ENCODE measurements at places on chromosomes 6 and 20. TPM values are rescaled to one million over a fixed set of nuclear protein-coding genes. Genes with fewer than 3 reads are reported as not detected.

Gene ADAM33
- not detected for total RNA-seq

Gene TCF21
- not detected for total RNA-seq

Gene MAP7
- total RNA-seq, result 29.5 TPM

Gene TFAP2B
- total RNA-seq, result not detected

Gene SLC17A3
- not detected for total RNA-seq

GRCh38 chr20:137668-138490 is 4.5 kb upstream of the DEFB126 start:
- no peak overlapping the region for H3K4me3 ChIP-seq
- no peak overlapping the region for H3K27ac ChIP-seq
- no peaks in the 10 kb centered on the region for H3K4me1 ChIP-seq
- no peak for DNase-seq
- no peaks in the 10 kb centered on the region for H3K36me3 ChIP-seq
- no peaks in the 10 kb centered on the region for H3K27me3 ChIP-seq

DNA sequence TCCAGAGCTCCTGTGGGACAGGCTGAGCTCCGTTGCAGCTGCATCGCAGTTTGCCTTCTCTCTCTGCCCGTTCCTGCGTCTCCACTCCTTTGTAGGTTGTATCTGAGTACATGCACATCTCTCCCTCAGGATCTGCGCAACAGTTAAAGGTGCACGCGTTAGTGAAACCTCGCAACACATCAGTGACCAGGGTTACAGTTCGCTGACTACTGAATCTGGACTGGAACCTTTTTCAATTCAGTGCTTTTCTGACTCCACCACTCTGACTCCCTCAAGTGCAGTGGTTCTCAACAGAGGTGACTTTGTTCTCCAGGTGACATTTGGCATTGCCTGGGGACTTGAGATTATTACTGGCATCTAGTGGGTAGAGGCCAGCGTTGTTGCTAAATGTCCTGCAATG is 44.0 kb downstream of the UST start:
- H3K4me3 ChIP-seq, result no peak overlapping the region
- no peaks in the 10 kb centered on the region for H3K27me3 ChIP-seq
- H3K4me1 ChIP-seq, result no peaks in the 10 kb centered on the region
- no peak overlapping the region for H3K27ac ChIP-seq
- DNase-seq, result no peak

GRCh38 chr6:14709066-14709670 is 536.7 kb upstream of the JARID2 start:
- no peaks in the 10 kb centered on the region for H3K36me3 ChIP-seq
- peaks cover 10% of the 10 kb centered on the region for H3K4me1 ChIP-seq
- no peak overlapping the region for H3K27ac ChIP-seq
- no peak for DNase-seq
- H3K4me3 ChIP-seq, result no peak overlapping the region

DNA sequence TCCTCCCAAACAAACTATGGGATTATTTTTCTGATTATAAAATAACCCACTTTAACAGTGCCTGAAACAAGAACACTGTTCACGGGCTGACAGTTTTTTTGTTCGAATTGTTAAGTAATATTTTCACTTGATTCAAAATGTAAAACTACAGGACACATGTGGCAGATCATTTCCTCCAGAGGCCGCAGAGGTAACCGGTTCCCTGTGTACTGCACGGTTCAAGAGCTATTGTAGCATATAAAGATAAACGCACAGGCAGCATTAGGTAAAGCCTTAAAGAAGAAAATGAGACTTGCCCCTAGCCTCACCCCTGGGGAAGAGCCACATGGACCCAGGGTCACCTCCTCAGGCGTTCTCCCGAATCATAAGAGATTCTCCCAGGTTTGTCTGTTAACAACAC is 181.3 kb upstream of the AFDN start:
- no peaks in the 10 kb centered on the region for H3K36me3 ChIP-seq
- H3K4me1 ChIP-seq, result peaks cover 8% of the 10 kb centered on the region
- no peak overlapping the region for H3K27ac ChIP-seq
- no peaks in the 10 kb centered on the region for H3K27me3 ChIP-seq
- H3K4me3 ChIP-seq, result no peak overlapping the region
- DNase-seq, result no peak

DNA sequence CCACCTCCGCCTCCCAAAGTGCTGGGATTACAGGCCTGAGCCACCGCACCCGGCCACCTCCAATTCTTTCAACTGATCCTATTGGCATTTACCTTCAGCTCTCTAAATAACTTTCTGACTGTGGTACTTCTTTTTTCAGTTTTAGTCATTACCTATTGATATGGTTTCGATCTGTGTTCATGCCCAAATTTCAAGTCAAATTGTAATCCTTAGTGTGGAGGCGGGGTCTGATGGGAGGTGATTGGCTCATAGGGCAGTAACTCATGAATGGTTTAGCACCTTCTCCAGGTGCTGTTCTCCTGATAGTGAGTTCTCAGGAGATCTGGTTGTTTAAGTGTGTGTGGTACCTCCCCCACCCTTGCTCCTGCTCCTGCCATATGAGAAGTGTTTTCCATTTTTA is 140.9 kb downstream of the LPA start:
- peaks cover 12% of the 10 kb centered on the region for H3K36me3 ChIP-seq
- no peak overlapping the region for H3K27ac ChIP-seq
- no peak for DNase-seq
- H3K4me3 ChIP-seq, result no peak overlapping the region

- H3K4me3 ChIP-seq, result no peak overlapping the region
- H3K36me3 ChIP-seq, result no peaks in the 10 kb centered on the region
- H3K4me1 ChIP-seq, result no peaks in the 10 kb centered on the region
- no peaks in the 10 kb centered on the region for H3K27me3 ChIP-seq
- H3K27ac ChIP-seq, result no peak overlapping the region
- DNase-seq, result no peak
Observed at GRCh38 chr6:127630800-127631199, 53.8 kb downstream of the C6orf58 start.

DNA sequence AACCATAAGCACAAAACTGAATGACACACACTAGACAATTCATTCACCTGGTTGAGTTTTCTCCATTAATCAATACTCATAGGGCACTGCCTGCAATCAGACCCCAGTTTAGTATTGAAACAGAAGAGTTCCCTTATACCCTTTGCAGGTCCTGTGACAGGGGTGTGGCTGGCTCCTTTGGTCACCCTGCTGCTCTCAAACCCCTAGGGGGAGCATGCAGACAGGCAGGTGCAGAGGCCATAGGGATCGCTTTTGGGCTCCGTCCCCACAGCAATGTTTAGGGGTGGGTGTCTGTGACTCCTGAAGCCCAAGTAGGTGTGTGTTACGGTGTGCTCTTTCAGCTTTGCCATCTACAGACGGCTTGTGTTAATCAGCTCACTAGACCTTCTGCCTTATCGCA is 210.4 kb downstream of the CENPW start:
- DNase-seq, result no peak
- no peak overlapping the region for H3K27ac ChIP-seq
- no peaks in the 10 kb centered on the region for H3K27me3 ChIP-seq
- H3K4me3 ChIP-seq, result no peak overlapping the region

DNA sequence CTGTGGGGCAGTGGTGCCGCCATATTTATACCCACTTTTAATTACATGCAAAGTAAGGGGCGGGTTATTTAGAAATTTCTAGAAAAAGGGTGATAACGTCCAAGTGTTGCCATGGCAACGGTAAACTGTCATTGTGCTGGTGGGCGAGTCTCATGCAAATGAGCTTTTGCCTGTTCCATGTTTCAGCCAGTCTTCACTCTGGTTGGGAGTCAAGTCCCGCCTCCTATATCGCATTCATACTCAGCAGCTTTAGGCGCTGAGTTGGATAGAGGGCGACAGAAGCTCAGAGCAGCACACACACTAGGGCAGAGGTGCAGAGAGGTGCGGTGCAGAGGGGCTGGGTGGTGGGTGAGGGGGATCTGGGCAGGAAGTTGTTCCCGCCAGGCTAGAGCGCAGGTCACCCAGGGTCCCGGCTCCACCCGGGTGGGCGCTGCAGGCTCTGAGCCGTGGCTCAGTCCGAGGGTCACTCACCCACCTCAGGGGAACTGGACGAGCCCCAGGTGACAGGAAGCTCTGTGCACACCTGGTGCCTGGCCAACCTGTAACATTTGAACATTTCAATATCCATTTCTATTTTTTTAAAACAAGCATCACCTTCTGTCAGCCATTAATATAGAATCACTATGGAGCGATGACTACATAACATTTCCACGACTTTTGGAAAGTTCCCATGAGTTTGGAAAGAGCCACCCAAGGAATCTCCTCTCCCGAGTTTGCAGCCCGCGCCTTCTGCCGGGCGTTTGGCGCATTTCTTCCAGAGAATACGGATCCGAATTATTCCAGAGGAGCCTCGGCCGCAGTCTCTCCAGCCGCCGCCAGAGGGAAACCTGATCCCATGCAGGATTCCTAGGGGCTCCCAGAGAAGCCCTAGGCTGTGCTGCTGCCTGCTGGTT is 89.1 kb upstream of the PHACTR3 start:
- H3K27me3 ChIP-seq, result peaks cover 100% of the 10 kb centered on the region
- DNase-seq, result peak; percentile 89
- no peak overlapping the region for H3K4me3 ChIP-seq
- peaks cover 4% of the 10 kb centered on the region for H3K36me3 ChIP-seq
- no peaks in the 10 kb centered on the region for H3K4me1 ChIP-seq

DNA sequence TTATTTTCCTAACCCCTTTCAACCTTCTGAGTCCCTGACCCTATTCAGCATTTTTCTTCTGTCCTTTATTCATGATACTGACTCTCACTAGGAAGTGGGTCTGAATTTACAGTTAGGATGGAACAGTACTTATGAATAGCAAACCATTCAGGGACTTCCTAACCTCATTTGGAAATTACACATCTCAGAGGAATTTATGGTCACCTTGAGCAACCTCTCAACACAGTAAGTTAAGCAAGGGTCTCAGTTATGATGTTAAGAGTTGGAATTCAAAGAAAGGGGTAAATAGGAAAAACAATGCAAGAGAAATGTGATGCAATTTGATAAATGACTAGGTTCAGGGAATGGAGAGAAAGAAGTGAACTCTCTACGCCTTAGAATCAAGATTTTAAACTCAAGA is 97.3 kb downstream of the GPR6 start:
- no peaks in the 10 kb centered on the region for H3K4me1 ChIP-seq
- H3K4me3 ChIP-seq, result no peak overlapping the region
- H3K27ac ChIP-seq, result no peak overlapping the region
- no peaks in the 10 kb centered on the region for H3K36me3 ChIP-seq
- H3K27me3 ChIP-seq, result peaks cover 38% of the 10 kb centered on the region

DNA sequence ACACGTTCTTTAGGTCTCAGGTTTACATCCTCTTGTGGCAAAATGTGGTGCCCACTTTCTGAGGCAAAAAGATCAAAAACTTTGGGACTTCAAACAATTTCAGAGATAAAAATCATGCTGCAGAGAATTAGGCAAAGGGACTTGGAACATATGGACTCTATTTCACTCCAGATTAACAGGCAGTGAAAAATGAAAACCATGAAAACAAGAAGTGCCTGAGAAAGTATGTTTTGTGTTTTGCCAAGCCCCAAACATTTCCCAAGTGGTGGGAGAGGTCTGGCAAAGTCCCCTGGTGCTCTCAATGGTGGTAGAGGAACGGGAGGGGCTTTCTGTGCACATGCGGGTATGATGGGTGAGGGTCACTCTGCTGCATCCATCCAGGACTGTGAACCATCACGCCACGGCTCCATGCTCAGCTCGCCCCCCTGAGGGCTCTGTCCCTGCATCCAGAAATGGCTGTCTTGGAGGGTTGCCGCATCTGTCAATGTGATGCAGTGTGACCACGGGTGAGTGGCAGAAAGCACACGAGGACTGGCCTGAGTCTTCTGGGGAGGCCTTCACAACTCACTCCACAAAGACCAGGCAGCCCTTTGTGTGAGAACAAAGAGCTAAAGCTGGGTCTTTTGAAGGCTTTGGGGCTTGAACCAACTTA is 43.2 kb upstream of the TBC1D7 start:
- no peaks in the 10 kb centered on the region for H3K4me1 ChIP-seq
- no peak overlapping the region for H3K27ac ChIP-seq
- no peak for DNase-seq
- H3K27me3 ChIP-seq, result no peaks in the 10 kb centered on the region
- H3K36me3 ChIP-seq, result no peaks in the 10 kb centered on the region

DNA sequence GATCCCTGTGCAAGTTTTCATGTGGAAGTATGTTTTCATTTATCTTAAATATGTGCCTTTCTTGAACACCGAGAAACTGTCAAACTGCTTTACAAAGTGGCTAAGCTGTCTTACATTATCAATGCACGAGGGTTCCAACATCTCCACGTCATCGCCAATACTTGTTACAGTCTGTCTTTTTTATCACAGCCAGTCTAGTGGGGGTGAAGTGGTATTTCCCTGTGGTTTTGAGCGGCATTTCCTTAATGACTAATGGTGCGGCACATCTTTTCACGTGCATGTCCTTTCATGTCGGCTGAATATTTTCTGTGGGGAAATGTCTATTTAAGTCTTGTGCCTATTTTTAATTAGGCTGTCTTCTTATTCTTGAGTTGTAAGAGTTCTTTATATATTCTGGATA is 280.4 kb downstream of the FOXC1 start:
- H3K27ac ChIP-seq, result no peak overlapping the region
- H3K36me3 ChIP-seq, result no peaks in the 10 kb centered on the region
- no peak overlapping the region for H3K4me3 ChIP-seq
- DNase-seq, result no peak
- H3K27me3 ChIP-seq, result no peaks in the 10 kb centered on the region

GRCh38 chr20:59821788-59822187 is 111.6 kb downstream of the SYCP2 start:
- H3K36me3 ChIP-seq, result peaks cover 15% of the 10 kb centered on the region
- no peak overlapping the region for H3K27ac ChIP-seq
- DNase-seq, result no peak

- H3K4me3 ChIP-seq, result peak overlapping the region; percentile 17
- peak overlapping the region; percentile 95 for H3K27ac ChIP-seq
- no peak for DNase-seq
- H3K4me1 ChIP-seq, result peaks cover 86% of the 10 kb centered on the region
- peaks cover 48% of the 10 kb centered on the region for H3K36me3 ChIP-seq
Observed at GRCh38 chr6:43912598-43913371, 142.8 kb downstream of the VEGFA start.

GRCh38 chr6:26267083-26267589 is 97.9 kb upstream of the BTN3A2 start:
- H3K27me3 ChIP-seq, result no peaks in the 10 kb centered on the region
- H3K36me3 ChIP-seq, result peaks cover 14% of the 10 kb centered on the region

DNA sequence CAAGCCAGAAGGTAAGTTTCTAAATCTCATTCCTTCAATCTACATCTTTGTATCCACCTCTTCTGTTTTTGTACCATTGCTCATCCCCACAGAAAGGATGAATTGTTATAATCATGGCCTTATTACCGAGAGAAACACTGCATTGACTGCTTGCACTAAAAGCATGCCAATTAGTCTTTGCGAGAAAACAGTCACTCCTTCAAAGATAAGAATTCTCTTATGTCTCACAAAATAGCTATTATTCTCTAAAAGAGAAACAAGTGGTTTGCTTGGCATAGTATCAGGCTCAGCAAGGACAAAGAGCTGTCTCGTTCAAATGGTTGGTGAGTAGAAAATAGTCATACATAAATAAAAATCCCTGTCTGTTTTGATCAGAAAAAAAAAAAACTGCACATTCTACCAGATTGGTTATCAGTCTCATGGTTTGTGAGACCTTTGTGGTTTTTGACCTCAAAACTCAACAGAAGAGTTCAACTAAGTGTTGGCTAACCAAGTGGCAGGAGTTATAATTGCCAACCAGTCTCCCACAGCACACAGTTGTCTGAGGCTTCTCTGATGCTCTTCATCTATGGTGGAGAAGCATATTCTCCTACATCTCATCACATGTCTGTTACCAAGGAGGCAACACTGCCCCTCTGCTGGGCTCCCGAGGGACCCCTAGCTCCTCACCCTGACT is 35.1 kb upstream of the ARMH2 start:
- H3K36me3 ChIP-seq, result no peaks in the 10 kb centered on the region
- H3K27me3 ChIP-seq, result no peaks in the 10 kb centered on the region
- H3K4me3 ChIP-seq, result no peak overlapping the region
- DNase-seq, result no peak

All from Calu3 (cell line).